ENCODE measurements at places on chromosomes 4 and X. TPM values are rescaled to one million over a fixed set of nuclear protein-coding genes. Genes with fewer than 3 reads are reported as not detected.

- no peak for DNase-seq
- no peaks in the 10 kb centered on the region for H3K4me1 ChIP-seq
- no peaks in the 10 kb centered on the region for H3K36me3 ChIP-seq
- H3K4me3 ChIP-seq = no peak overlapping the region
- no peaks in the 10 kb centered on the region for H3K27me3 ChIP-seq
Observed at GRCh38 chrX:110228453-110228852, 89.4 kb downstream of the AMMECR1 start.

DNA sequence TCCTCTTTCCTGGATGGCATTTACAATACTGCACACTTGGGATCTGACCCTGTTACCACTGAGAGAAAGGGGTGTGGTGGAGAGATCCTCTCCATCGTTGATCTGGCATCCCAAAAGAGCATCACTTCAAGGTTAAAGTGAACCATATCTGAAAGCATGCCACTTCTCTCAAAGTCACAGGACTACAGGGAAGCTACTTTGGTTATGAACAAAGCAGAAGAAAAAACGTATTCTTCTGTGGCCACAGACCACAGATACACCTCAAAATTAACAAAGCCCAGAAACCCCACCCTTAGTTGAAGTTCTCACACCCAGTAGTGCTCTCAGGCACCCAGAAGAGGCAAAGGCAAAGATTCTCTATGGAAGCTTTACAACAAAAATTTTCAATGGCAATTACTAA is 108.3 kb downstream of the JADE1 start:
- no peaks in the 10 kb centered on the region for H3K27me3 ChIP-seq
- no peaks in the 10 kb centered on the region for H3K36me3 ChIP-seq
- H3K4me3 ChIP-seq = no peak overlapping the region

The MAGEA11 gene
- 5.6 TPM for total RNA-seq

The FAAH2 gene
- 31.7 TPM for total RNA-seq

DNA sequence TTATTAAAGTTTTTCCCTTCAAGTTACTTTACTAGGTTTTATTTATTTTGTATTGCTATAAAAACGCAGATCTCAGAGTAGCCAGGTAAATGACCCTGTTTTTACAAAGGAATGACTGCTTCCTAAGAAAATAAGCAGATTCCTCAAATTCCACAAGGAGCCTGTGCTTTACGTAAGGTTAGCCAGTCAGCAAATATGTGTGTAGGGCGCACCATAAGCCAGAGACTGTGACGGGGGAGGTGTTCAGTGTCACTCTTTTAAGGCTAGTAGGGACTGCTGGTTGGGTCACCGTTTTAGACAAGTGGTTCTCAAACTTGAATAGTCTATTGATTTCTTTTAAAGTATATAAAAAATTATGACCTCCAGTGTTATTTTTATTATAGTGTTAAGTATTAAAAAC is 119.9 kb downstream of the ANK2 start:
- no peak overlapping the region for H3K4me3 ChIP-seq
- no peak overlapping the region for H3K27ac ChIP-seq
- DNase-seq = no peak
- H3K36me3 ChIP-seq = no peaks in the 10 kb centered on the region
- H3K4me1 ChIP-seq = no peaks in the 10 kb centered on the region
- H3K27me3 ChIP-seq = no peaks in the 10 kb centered on the region

DNA sequence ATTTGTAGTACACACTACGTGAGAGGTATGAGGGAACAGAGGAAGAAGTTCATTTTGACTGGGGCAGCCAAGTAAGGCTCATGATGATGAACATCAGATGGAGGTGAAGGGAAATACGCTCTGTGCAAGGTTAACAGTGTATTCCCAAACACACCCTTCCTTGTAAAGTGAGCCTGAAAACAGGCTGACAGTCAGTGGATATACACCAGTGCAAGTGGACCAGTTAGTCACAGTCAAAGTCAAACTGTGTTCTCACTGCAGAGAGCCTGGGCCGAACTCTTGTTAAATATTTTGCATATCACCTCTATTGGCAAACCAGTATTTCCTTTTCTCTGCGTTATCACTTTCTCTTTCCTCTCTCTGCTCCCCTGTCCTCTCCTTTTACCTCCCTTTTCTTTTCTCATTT is 23.4 kb upstream of the RHOH start:
- H3K27me3 ChIP-seq = no peaks in the 10 kb centered on the region
- no peaks in the 10 kb centered on the region for H3K4me1 ChIP-seq
- H3K36me3 ChIP-seq = no peaks in the 10 kb centered on the region
- DNase-seq = no peak
- H3K27ac ChIP-seq = no peak overlapping the region
- no peak overlapping the region for H3K4me3 ChIP-seq

- DNase-seq = no peak
- no peaks in the 10 kb centered on the region for H3K27me3 ChIP-seq
- H3K27ac ChIP-seq = no peak overlapping the region
- H3K36me3 ChIP-seq = no peaks in the 10 kb centered on the region
Observed at GRCh38 chr4:132709056-132709455, 440.0 kb upstream of the PCDH10 start.

- no peak overlapping the region for H3K4me3 ChIP-seq
- no peaks in the 10 kb centered on the region for H3K27me3 ChIP-seq
- no peak overlapping the region for H3K27ac ChIP-seq
- H3K4me1 ChIP-seq = no peaks in the 10 kb centered on the region
- H3K36me3 ChIP-seq = no peaks in the 10 kb centered on the region
Observed at GRCh38 chr4:110128472-110128919, 69.9 kb downstream of the ELOVL6 start.

The MAGEB2 gene
- total RNA-seq = not detected

DNA sequence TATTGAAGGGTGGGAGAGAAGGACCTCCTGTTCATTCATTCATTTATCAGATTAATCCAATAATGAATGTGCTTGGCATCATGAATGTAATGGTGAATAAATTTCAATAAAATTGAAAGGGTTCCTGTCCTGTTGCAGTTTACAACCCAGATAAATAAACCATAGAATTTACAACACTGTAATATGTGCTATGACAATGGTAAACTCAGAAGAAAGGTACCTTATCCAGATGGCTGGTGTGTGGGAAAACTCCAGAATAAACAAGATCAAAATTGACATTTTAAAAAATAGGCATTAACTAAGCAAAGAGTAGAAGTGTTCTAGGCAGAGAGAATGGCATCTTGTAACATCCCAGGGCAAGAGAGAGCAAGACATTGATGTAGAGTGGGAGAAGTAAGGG is 15.3 kb downstream of the ARL13A start:
- no peaks in the 10 kb centered on the region for H3K27me3 ChIP-seq
- H3K36me3 ChIP-seq = no peaks in the 10 kb centered on the region
- no peak overlapping the region for H3K4me3 ChIP-seq
- DNase-seq = no peak
- H3K27ac ChIP-seq = no peak overlapping the region
